Activated CD4-positive, alpha-beta T cell treated with anti-CD3 and anti-CD28 coated beads for 24 hours (primary cell): ENCODE measurements at places on chromosomes 7 and 10.

DNA sequence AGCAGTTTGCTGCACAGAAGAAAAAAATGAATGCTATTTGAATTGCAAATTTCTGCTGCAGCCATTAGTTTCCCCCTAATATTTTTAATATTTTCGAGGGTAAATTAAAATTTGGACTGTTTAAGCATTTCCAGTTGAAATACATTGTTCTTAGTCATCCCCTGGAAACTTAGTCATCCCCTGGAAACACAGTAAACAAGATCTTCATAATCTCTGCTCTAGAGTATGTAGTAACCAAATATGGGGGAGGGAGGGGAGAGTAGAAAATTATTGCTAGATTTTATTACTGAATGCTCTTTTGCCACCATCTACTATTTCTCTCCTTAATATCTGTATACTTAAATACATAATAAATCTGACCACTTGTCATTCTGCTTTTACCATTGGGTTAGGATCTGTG is 1053.3 kb downstream of the SORCS1 start:
- DNase-seq: no peak

GRCh38 chr10:121070275-121071070 is 219.3 kb downstream of the WDR11 start:
- no peak for DNase-seq

GRCh38 chr7:53350241-53350640 is 314.8 kb downstream of the POM121L12 start:
- no peak for DNase-seq

- DNase-seq: no peak
Observed at GRCh38 chr10:6522230-6522629, 57.8 kb downstream of the PRKCQ start.

DNA sequence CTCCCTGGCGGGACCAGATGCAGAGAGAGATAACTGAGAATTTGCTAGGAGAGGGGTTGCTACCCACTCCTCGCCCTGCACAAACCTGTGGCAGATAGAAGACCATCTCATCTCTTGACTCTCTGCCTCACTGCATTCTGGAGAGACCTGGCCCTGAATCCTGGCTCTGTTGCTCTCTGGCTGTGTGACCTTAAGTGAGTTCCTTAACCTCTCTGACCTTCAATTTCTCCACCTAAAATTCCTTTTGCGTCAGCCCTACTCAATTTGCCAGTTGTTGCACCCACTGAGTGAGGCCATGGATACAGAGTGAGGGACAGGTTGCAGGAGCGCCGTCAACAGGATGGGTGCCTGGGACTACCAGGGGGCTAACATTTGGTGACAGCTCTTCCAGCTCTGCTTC is 5.2 kb downstream of the C10orf71 start:
- no peak for DNase-seq

GRCh38 chr10:57996536-57996935 is 271.2 kb downstream of the IPMK start:
- DNase-seq: no peak

DNA sequence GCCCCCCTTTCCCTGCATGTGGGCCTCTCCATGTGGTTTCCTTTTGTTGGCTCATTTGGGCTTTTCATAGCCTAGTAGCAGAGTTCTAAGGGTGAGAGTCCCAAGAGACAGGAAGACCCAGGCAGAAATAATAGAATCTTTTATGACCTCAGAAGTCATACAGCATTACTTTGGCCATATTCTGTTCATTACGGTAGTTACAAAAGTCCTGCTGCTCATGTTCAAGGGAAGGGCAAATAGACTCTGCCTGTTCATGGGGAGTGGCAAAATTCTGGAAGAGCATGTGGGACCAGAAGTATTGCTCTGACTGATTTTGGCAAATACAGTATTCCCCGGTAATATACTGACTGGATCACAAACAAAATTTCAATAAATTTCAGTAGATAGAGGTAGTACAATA is 910.3 kb downstream of the LRMDA start:
- no peak for DNase-seq

DNA sequence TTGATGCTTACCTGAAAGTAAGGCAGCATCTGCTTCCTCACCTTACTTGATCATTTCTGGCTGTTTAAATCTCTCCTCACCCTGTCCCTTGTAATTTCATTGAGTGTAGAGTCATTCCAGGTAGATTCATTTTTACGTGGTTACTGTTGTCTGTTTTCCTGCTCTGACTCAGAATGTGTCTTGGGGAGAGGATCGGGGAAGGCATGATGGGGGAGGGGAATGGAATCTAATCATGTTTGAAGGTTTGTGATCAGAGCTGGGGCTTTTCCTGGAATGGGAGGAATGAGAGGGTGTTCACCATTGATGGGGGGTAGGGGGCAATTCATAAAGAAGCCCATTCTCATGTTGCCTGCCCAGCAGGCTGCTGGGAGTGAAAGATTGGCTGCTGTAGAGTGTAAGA is 18.7 kb downstream of the SEC24C start:
- DNase-seq: no peak

GRCh38 chr7:2158331-2159175 is 74.2 kb downstream of the MAD1L1 start:
- DNase-seq: no peak

DNA sequence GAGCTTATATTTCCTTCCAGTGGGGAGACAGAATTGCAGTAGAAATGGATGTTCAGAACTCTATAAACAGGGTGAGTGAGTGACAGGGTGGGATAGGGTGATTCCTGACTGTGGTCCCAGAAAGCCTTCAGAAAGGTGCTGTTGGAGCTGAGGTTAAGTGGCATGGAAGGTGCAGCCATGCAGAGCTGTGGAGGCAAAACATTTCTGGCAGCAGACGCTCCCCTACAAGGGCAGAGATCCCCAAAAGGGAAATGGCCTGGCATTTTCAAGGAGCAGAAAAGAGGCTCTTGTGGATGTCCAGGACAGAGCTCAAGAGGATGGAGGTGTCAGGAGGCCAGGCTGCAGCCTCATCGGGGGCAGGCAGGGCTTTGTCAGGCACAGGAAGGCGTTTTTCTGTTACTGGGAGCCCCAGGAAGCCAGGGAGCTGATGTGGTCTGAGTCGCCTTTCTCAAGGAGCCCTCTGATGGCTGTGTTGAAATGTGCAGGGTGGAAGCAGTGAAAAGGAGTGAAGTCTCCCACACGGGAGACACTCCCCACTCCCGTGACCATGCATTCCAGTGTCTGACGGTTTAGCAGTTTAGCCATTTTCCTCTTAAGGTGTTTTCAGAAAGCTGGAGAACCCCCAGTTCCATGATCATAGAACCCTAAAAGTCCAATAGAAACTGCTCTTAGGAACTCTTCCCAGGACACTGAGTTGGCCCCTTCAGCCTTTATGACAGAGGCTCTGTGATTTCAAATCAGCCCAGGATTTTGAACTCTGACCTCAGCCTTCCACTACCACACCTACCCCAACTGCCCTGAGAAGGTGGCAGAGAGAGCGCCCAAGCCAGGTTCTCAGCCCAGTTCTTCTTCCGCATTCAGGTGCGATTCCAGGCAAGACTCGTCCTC is 96.2 kb downstream of the C10orf105 start:
- no peak for DNase-seq

DNA sequence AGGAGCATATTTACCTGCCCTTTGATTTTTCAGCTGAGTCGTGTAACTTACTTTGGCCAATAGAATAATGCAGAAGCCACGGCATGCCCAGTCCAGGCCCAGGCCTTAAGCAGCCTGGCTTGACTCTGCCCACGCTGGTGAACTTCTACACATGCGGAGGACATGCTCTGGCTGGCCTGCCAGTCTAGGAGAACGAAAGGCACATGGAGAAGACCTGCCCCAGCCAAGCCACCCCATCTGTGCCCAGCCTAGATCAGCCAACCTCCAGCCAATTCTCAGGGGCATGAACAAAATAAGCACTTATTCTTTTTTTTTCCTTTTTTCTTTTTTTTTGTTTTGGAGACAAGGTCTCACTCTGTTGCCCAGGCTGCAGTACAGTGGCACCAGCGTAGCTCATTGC is 112.7 kb upstream of the NANOS1 start:
- no peak for DNase-seq

GRCh38 chr10:22058201-22058600 is 54.7 kb upstream of the DNAJC1 start:
- no peak for DNase-seq

DNA sequence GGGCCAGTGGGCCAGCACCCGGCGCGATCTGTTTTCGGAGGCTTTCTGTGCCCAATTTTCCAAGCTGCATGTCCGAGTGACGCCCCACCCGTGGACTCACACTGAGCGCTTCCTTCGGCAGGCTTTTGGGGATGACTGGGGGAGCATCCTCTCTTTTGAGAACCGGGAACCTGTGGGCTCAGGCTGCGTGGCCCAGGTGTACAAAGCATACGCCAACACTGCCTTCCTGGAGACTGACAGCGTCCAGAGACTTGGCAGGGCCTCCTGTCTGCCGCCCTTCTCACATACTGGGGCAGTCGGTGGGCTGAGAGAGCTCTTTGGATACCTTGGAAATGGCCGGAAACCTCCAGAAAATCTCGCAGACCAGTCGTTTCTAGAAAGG is 1.0 kb downstream of the ADCK2 start:
- DNase-seq: no peak

DNA sequence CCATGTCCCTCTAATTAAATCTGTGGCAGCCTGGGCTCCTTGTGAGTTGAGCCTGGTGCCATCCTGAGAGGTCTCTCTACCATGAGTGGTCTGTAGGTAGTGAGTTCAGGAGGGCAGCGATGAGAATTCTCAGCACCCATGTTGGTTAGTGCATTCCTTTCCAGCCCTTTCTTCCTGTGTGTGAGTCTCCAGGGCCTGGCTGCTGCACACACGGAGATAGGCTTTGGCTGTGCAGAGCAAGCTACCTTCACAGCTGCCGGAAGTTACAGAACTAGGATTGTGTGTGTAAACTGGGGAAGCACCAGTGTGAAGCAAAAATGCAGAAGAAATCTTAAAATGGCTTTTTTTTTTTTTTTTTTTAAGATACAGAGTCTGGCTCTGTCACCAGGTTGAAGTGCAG is 358.6 kb downstream of the PAXIP1 start:
- DNase-seq: no peak

GRCh38 chr10:11828682-11829284 is 5.6 kb downstream of the PROSER2 start:
- no peak for DNase-seq

DNA sequence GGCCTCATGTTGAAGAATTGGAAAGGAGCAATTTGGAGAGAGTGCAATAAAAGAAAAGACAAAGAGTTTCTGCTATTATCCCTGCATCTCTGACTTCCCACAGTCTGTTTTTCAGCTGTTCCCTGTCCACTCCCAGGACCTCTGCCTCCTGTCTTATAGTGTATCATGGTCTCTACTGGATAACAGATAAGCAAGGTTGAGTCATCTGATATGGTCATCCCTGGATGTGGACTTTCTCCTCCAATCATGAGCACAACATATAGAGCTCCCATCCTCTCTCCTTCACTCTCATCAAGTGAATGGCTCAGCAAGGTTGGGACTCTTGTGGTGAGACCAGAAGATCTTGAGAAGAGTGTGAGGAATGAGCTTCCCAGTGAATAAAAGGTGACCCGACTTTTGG is 123.1 kb downstream of the PLCE1 start:
- no peak for DNase-seq

DNA sequence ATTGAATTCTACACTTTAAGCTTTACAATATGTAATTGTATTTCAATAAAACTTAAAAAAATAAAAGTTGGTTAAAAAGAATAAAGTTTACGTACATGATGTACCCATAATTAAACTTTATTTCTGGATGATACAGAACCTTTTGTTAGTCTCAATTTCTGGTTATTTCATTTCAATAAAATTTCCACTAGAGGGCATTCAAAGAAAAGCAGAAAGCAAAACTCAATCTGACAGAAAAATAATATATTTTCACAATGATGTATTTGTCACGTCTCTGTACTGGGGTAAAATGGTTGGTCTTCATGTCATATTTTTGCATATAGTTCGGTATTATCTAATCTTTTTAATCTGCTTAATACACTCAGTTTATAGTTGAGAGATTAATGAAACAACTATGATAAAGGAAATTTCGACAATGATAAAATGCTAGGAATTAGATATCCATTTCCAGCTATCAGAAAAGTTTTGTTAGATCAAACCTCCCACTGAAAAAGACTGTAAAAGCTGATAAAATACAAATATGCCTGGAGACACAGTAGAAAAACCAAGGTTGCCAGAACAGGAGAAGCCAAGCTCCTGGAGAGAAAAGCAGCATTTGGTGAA is 27.4 kb downstream of the ASZ1 start:
- no peak for DNase-seq

GRCh38 chr7:26166684-26167266 is 14.8 kb downstream of the NFE2L3 start:
- DNase-seq: no peak

DNA sequence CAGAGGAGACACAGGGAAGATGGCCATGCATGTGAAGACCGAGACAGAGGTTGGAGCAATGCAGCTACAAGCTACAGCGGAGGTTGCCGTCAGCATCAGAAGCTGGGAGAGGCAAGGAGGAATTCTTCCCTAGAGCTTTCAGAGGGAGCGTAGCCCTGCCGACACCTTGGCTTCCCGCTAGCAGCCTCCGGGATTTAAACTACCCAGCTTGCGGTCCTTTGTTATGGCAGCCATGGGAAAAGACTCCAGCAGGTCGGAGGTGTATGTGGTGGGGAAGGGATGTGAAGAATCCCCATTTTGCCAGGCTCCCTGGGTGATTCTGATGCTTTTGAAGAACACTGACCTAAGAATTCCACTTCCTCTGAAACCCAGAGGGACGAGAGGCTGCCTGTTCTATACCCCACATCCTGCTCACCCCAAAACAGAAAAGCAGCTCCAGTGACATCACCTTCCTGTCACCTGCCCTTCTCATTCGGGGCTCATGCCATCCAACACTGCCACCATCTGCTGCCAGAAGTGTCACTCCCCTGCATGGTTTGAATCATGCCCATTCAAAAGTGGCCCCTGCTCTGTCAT is 3.3 kb upstream of the SEPHS1 start:
- DNase-seq: no peak

GRCh38 chr7:47762207-47762606 is 180.3 kb upstream of the TNS3 start:
- DNase-seq: no peak

DNA sequence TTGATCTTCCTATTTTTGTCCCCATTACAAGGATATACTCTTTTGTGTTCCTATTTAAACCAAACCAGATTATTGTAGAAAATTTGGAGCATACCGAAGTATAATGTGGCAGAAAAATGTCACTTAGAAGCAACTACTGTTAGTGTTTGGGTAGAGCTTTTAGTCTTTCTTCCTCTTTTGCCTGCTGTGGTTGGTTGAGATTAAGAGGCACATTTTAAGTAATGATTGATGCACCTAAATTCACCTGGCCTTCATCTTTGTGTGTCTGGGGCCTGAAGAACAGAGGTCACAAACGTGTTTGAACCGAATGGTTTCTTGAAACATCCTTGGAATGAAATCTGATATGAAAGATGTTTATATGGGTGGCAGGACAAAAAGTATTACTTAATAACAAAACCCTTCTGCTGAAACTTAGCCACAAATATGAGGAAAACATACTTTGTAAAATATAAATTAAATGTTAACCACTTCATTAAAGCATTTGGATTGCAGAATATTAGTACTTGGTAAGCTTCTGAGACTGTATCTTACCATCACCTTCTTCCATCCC is 2.6 kb downstream of the BPGM start:
- no peak for DNase-seq

DNA sequence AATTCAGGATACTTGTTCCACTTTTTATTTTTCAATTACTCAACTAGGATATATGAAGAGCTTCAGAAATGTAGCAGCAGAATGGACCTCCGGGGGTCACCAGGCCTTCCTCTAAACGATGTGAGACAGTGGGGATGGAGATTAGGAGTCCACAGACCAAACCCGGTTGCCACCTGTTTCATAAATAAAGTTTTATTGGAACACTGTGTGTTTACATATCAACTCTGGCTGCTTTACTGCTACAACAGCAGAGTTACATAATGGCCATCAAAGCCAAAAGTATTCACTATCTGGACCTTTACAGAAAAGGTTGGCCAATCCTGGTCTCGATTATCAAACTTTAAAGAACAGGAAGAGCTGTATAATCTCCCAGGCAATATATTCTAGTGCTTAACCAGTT is 30.8 kb downstream of the RAPGEF5 start:
- DNase-seq: no peak
